Caco-2 (cell line): ENCODE measurements at places on chromosomes 11 and 22.

GRCh38 chr22:24728790-24729637, 45.5 kb downstream of the PIWIL3 start:
- peak; percentile 74 for DNase-seq
- no peak overlapping the region for H3K4me3 ChIP-seq
- no peaks in the 10 kb centered on the region for H3K27me3 ChIP-seq

GRCh38 chr11:65574109-65574810, 1.6 kb upstream of the EHBP1L1 start:
- peak overlapping the region; percentile 56 for H3K4me3 ChIP-seq
- H3K27me3 ChIP-seq = no peaks in the 10 kb centered on the region
- no peaks in the 10 kb centered on the region; the same call in none of the 2 replicates for H3K36me3 ChIP-seq
- peak; percentile 94 for DNase-seq
- peaks cover 38% of the 10 kb centered on the region for H3K4me1 ChIP-seq
- H3K27ac ChIP-seq = peak overlapping the region; percentile 72

- no peaks in the 10 kb centered on the region for H3K27me3 ChIP-seq
- no peak for DNase-seq
- peaks cover 3% of the 10 kb centered on the region; the same call in 1 of the 2 replicates for H3K36me3 ChIP-seq
- H3K4me1 ChIP-seq = peaks cover 10% of the 10 kb centered on the region
Measured at GRCh38 chr11:66366844-66367477, 4.6 kb downstream of the SLC29A2 start.

DNA sequence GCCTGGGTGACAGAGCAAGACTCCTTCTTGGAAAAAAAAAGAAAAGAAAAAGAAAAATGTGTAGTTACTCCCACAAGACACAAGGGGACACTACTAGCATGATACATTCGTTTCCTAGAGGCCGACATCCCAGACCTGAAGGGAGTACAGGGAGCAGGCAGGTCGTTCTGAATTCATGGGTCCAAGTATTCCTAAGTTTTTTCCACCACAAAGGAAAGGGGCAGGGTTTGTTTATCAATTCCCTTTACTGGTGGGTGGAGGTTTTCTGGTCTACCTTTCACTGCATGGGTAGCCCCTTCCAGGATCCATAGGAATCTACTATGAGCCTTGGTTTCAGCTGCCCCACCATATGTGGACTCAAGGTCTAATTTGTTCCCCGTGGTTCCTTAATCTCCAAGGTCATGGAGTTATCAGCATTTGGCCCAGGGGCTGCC, 11.8 kb downstream of the TIGD3 start:
- DNase-seq = peak; percentile 78
- H3K27me3 ChIP-seq = no peaks in the 10 kb centered on the region
- no peaks in the 10 kb centered on the region for H3K36me3 ChIP-seq
- H3K27ac ChIP-seq = no peak overlapping the region
- peaks cover 31% of the 10 kb centered on the region for H3K4me1 ChIP-seq

- H3K27ac ChIP-seq = no peak overlapping the region
- no peaks in the 10 kb centered on the region for H3K27me3 ChIP-seq
- DNase-seq = no peak
- H3K4me1 ChIP-seq = no peaks in the 10 kb centered on the region
Measured at GRCh38 chr11:5021996-5022395, 24.3 kb upstream of the OR52J3 start.

DNA sequence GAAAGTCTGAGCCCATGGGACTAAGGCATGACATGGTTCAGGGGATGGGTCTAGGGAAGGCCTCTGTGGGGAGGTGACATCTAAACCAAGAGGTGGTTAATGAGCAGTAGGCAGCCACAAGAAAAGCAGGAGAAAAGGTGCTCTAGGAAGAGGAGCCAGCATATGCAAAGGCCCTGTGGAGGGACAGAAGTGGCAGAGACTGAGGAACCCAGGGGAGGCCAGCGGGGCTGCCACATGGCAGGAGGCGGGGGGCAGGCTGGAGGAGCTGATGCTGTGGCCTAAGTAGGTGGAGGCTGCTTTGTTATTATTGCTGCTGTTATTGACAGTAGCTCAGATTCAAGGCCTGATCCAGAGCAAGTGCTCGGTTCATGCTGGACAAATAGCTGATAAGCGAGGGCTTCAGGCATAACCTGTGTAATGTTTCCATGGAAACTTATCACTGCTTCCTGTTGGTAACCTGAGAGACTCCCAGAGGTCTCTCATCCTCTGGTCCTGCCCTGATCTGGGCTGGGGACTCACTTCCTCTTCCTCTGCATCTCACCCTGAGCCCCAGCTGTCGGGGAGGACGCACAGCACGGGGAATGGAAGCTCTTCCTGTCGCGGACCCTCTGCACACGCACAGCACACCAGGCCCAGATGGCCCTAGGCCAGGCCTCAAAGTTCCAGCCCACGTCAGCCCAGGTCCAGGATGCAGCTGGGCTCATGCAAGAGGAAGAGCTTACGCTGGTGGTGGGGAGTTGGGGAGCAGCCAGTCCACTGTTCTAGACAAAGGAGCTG, 75.2 kb upstream of the TP53I11 start:
- H3K4me3 ChIP-seq = no peak overlapping the region
- no peak for DNase-seq
- H3K4me1 ChIP-seq = no peaks in the 10 kb centered on the region
- 0 out of 2 replicates have a peak, but pooled peaks cover 1% of the 10 kb centered on the region for H3K27me3 ChIP-seq
- H3K27ac ChIP-seq = no peak overlapping the region

- no peaks in the 10 kb centered on the region for H3K4me1 ChIP-seq
- H3K36me3 ChIP-seq = no peaks in the 10 kb centered on the region
- no peak overlapping the region for H3K4me3 ChIP-seq
Measured at GRCh38 chr11:133029107-133029506, 503.2 kb downstream of the OPCML start.

GRCh38 chr11:27011560-27012233, 17.8 kb downstream of the FIBIN start:
- H3K4me3 ChIP-seq = no peak overlapping the region
- DNase-seq = no peak
- H3K27me3 ChIP-seq = no peaks in the 10 kb centered on the region
- H3K36me3 ChIP-seq = no peaks in the 10 kb centered on the region
- no peak overlapping the region for H3K27ac ChIP-seq
